Activated naive CD4-positive, alpha-beta T cell treated with anti-CD3 and anti-CD28 coated beads, Interleukin-2, amount 50 U/mL, for 16 hours (primary cell): ENCODE measurements at places on chromosomes 1 and 21.

DNA sequence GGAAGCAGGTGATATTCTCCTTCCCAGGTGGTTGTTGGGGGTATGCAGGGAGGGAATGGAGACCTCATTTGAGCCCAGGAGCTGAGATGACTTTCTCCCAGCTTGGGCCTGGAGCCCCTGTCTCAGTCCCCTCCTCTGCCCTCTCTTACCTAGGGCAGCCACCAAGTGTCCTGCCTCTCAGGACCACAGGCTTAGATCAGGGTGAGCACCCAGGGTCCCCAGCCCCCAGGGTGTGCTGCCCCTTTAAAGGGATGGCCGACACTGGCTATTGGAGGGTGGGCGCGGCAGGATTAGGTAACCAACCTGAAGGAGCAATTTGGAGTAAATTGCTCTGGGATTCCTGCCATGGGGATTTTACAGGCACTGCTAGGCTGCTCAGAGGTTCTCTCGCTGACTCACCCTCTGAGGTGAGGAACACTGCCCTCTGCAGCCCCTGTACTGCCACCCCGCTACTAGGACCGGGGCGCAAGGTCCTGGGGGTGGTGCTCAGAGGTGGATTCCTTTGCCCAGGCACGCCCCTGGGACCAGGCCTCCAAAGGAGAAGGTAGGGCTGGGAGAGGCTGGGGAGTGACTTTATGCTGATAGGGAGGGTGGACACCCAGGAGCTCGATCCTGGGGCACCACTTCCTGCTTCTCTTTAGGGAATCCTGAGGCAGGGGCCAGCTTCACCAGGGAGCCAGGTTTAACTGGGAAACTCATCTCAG is 1.5 kb downstream of the RPS6KA1 start:
- no peak for DNase-seq

- no peak for DNase-seq
Measured at GRCh38 chr1:40393173-40393572, 19.6 kb downstream of the SMAP2 start.

DNA sequence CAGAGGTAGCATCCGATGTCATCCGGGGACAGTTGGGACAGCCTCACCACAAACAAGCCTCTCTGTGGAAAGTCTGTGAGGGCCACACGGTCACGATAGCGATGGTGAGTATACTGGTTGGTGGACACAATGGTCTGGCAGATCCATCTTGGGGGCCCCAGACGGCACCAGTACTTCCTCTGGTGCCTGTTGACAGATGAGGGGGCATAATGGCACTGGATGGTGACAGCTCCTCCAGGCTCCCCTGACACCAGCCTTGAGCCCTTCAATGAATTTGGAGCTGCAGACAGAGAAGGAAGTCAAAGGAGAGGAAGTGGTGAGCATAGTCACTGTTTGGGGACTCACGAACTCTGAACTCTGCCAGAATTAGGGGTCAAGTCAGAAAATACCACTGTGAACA is 8.0 kb downstream of the FCAMR start:
- DNase-seq, result no peak

GRCh38 chr1:212613440-212614335 is 5.1 kb downstream of the ATF3 start:
- DNase-seq, result no peak

GRCh38 chr1:33332881-33333280 is 12.0 kb upstream of the A3GALT2 start:
- no peak for DNase-seq
